T-helper 2 cell (primary cell): ENCODE measurements at places on chromosomes 6 and 20.

DNA sequence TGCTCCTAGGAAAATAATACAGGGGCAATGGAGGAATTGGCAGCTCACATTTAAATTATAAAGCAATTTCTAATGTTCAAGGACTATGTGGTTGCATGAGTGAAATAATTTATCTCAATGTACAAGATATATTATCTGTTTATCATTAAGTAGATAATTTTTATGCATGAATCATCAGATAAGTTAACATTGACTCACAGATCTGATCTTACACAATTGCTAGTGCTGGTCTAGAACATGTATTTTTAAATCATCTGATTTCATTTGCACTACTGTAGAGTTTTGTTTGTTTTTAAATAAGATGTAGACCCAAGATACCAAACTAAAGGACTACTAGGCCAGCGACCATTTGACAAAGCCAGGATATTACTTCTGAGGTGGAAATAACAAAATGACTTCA, 199.2 kb downstream of the BMP2 start:
- no peak for DNase-seq

DNA sequence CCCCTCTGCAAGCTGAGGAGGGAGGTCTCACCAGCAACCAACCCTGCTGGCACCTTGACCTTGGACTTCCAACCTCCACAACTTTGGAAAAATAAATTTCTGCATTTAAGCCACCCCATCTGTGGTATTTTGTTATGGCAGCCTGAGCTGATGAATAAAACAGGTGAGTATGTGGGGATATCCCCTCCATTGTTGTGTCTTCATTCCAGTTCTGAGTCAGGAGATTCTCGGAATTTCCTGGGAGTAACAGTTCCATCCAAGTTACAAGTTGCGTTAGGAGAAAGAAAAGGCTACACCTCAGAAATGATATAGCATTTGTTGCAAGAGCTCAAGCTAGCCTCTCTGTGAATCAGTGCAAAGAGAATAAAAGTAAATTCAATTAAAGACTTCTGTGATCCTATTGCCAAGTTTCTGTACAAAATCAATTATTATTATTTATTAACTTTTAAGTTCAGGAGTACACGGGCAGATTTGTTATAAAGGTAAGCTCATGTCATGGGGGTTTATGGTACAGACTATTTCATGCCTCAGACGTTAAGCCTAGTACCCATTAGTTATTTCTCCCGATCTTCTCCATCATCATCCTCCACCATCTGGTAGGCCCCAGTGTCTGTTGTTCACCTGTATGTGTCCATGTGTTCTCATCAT, 153.0 kb downstream of the NKAIN2 start:
- no peak for DNase-seq

DNA sequence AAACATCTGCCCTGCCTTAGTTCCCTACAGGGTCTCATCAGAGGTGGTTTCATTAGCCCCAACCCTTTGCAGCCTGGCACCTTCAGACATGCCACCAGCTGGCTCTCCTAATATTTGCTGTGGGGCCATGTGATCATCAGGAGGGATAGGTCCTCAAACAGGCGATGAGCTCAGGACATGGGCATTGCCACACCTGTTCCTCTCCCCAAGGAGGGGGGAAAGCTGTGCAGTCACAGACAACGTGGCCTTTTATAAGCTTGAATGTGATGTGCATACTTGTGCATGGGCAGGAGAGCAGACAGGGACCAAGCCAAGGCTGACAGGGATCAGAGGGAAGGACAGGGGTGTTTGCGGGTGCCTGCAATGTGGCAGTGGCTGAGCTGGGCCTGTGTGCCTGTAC, 78.8 kb upstream of the ZNFX1 start:
- DNase-seq = no peak

GRCh38 chr6:86942769-86943516, 5.6 kb downstream of the HTR1E start:
- DNase-seq = no peak

DNA sequence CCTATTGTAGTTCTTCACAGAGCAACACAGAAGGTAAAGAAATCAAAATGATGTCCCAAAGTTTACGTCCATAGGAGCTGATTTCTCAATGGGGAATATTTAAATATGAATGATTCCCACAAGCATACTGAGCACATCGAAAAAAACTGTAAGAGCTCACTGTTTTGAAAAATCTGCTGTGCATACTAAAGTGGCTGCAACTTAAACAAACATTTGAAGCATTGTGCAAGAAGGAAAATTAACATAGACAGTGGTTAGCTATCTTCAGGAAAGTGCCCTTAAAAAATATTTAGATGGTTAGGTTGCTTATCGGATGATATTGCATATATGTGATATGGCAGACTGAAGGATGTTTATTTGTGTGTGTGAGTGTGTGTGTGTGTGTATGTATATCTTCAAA, 747.6 kb downstream of the RFPL4B start:
- no peak for DNase-seq

- no peak for DNase-seq
These were observed 31.0 kb downstream of the LCA5 start for GRCh38 chr6:79506251-79506650.

DNA sequence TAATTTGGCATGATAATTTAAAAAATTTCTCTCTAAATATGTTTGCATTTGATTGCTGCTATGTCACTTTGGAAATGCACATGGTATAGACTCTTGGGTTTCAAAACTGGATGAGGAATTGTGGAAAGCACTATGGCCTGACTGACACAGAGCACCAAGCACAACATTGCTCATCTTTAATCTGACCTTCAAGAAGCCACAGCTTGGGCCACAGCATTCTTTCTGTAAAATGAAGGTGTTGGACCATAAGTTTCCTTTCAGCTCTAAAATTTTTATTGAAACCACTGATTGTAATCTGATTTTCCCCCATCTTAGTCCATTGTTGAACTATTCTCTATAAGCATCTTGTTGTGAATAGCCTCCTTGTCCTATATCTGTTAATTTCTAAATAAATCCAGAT, 41.0 kb downstream of the QKI start:
- DNase-seq = no peak

GRCh38 chr6:163389354-163389753, 25.2 kb upstream of the QKI start:
- DNase-seq = no peak

DNA sequence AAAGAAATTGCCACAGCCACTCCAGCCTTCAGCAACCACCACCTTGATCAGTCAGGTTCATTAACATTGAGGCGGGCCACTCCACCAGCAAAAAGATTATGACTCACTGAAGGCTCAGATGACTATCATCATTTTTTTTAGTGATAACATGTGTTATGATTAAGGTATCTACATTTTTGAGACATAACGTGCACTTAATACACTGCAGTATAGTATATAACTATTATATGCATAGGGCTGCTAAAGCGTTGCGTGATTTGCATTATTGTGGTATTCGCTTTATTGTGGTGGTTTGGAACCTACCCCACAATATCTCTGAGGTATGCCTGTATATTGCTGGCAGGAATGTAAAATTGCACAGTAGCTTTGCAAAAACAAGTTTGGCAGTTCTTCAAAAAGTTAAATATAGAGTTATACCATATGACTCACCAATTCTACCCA, 6.8 kb upstream of the RIPK1 start:
- DNase-seq = no peak

DNA sequence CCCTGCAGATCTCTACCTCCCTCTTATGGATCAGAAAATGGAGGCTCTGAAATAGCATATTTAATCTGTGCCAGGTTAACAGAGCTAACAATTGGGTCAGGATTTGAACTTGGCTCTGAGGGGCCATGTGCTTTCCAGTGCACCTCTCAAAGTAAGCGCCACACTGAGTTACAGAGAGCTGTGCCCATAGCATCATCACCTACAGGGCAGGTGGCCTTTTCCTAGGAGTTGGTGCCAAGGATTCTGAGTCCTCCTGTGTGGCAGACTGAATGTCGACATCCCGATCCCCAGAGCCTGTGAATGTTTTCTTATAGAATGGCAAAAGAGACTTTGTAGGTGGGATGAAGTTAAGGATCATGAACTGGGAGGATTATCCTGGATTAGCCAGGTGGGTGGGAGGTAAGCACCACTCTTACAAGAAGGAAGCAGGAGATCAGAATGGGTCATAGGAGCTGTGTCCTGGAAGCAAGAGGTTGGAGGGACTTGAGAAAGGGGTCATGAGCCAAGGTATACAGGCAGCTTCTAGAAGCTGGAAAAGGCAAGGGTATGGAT, 68.0 kb upstream of the TBC1D7 start:
- no peak for DNase-seq

DNA sequence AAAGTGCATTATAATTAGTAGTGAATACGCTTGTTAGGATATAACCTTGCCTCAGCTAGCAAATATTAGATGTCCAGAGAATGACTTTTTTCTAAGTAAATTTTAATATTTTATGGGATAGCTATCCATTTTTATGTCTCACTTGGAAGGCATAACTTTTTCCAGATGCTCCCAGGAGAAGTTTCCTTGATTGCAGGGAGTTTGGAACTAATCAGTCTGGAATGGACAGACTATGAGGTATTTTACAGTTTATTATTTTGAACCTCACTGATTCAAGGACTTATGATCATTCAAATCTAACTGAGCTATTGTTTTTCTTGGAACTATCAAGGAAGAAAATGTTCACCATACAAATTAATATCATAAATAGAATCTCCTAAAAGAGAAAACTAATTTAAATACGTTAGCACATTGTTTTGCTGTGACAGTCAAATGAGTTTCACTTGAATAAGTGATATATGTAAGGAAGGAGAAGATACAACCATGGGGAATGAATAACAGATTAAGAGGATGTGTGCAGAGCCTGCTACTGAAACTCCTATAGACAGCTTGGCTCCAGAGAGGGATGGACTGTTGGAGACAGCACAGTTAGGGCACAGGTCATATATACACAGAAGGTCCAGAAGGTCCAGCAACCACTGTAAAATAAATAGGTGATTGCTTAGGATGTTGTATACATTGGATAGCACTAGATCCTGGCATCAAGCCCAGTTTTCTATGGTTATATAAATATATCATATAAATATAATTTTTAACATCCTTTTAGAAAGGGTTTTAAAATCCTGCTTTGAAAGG, 20.6 kb upstream of the LCA5 start:
- no peak for DNase-seq

GRCh38 chr6:356828-357251, 34.7 kb upstream of the IRF4 start:
- DNase-seq = no peak

GRCh38 chr6:56714982-56715456, 72.3 kb upstream of the DST start:
- no peak for DNase-seq

DNA sequence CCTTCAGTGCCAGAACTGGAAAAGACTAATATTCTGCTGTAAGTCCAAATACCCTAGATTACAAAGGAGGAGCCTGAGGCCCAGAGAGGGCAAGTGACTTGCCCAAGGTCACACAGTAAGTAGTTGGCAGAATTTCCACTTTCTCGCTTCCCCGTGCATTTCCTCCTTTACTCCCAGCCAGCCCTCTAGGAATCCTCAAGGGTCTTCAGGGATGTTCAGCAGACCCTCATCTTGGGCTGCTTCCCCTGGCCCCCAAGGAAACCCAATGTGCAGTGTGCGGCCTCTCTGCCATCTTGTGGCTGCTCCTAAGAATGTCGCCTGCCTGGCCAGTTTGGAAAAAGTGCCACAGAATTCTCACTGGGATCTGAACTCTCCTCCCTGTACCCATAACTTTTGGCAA, 217.7 kb upstream of the LRFN2 start:
- DNase-seq = no peak

GRCh38 chr6:159321267-159321666, 152.1 kb downstream of the FNDC1 start:
- no peak for DNase-seq

- DNase-seq = no peak
These were observed 39.2 kb downstream of the PLAGL2 start for GRCh38 chr20:32168184-32168910.

DNA sequence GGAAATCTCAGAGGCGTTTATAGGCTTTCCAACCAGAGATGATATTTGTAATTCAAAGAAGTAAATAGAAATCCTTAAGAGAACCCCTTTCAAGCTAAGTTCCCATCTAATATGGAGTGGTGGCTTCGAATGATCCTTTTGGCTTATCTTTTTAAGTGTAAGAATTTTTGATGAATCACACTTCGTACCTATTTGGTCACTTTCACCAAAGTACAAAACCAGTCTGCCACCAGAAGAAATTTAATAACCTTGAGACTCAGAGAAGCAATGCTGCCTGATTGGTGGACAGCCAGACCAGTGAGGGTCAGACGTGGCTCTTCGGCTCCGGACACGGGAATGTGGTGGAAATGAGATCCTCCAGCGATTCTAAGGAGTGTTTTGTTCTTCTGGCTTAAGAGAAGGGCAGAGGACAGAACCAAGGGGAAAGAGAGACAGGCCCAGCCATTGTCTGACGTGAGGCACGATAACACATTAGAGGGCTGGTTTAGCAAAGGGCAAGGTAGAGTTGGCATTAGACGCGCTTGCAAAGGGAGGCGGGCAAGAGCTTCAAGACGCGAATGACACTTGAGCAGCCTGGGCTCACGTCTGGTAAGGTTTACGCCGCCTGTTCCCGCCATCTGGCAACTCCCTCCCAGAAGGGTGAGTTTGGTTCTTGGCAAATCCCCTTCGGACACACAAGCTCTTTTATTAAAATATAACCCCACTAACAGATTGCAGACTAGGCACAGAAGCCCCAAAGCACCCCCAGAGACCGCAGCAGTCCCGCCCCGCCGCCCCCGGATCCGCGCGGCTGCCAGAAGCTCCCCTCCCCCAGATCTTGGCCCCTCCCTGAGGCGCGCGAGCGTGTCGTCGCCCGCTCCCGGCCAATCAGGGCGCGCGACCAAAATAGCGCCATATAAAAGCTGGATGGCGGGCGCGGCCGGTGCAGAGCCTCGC, 50.0 kb upstream of the EZR start:
- peak; percentile 95 for DNase-seq

DNA sequence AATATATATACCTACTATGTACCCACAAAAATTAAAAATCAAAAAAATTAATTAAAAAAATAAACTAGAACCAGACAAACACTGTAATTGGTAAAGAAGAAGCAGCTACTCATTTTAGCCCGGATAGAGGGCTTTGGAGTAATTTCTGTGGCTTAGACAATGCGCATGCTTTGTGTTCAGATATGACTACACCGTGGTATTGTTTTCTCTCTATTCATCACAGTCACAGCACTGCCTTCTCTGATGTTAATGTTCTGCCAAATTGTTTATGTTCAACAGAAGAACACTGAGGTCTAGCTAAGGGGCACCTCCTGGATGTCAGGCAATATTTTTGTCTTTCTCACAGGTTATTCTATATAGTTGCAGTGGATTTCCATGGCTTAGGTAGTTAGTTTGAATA, 77.5 kb upstream of the GJE1 start:
- no peak for DNase-seq

GRCh38 chr20:52959125-52959524, 13.0 kb upstream of the TSHZ2 start:
- no peak for DNase-seq

- no peak for DNase-seq
These were observed 115.2 kb downstream of the MRPL14 start for GRCh38 chr6:44012078-44012493.

- no peak for DNase-seq
These were observed 273.5 kb upstream of the RUNX2 start for GRCh38 chr6:45054610-45055009.

GRCh38 chr6:12961761-12962160, 245.2 kb downstream of the PHACTR1 start:
- DNase-seq = no peak
